ENCODE measurements at places on chromosomes 7 and 10. TPM values are rescaled to one million over a fixed set of nuclear protein-coding genes. Genes with fewer than 3 reads are reported as not detected.

Gene SSC4D
- not detected for polyA plus RNA-seq

Gene ELAPOR2
- 1.3 TPM for polyA plus RNA-seq

- DNase-seq = peak; percentile 3
Observed at GRCh38 chr7:74254858-74255379, 720 bp upstream of the RFC2 start.

DNA sequence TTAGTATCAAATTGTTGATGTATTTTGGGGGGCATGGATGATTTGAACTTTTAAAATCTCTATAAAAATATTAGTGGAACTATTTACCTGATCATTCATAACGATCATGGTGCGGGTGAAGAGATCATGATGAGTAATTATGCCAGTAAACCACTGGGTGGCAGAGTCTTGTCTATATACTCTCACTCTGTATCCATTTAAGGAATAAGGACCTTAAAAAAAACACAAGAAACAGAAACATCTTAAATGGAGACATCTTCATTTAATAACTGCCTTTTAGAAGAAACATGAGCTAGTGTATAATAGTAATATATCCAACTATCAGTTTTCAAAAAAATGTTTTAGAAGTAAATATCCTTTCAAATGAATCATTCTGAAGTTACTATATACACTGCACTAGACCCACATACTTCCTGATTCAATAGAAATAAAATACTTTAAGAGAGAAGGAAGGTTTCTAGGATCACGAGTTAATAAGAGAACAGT lies 84.0 kb downstream of the NRBF2 start:
- DNase-seq = peak; percentile 72

GRCh38 chr7:117155694-117156093 lies 167.2 kb downstream of the WNT2 start:
- DNase-seq = no peak

DNA sequence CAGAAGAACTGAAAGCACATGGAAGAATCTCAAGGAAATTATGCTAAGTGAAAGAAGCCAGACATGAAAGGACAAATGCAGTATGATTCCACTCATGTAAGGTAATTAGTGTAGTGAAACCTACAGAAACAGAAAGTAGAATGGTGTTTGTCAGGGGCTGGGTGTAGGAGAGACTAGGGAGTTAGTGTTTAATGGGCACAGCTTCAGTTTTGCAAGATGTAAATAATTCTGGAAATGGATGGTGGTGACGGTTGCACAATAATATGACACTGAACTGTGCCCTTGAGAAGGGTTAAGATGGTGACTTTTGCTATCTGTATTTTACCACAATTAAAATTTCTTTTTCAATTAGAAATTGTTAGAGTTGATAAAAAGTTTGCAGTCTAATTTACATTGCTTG lies 157.3 kb upstream of the ADCY1 start:
- DNase-seq = no peak

- no peak for DNase-seq
Observed at GRCh38 chr10:15718694-15719048, 1.1 kb downstream of the ITGA8 start.

DNA sequence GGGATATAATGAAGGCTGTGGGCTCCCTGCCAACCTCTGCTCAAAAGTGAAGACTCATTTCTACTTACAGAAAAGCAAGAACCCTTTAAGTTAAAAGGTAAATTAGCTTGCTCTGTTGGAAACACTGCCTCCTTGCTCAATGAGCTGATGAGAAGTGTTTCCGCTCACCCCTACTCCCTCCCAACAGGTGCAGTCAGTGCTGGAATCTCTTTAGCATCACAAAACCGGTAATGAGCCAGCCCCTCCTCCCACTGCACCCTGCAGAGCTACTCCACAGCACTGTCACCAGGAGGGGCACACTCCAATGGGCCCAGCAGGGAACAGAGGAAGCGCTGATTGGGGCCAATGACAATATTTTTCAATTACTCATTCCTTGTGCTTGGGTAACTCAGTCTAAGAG lies 262.5 kb downstream of the TCERG1L start:
- DNase-seq = no peak

DNA sequence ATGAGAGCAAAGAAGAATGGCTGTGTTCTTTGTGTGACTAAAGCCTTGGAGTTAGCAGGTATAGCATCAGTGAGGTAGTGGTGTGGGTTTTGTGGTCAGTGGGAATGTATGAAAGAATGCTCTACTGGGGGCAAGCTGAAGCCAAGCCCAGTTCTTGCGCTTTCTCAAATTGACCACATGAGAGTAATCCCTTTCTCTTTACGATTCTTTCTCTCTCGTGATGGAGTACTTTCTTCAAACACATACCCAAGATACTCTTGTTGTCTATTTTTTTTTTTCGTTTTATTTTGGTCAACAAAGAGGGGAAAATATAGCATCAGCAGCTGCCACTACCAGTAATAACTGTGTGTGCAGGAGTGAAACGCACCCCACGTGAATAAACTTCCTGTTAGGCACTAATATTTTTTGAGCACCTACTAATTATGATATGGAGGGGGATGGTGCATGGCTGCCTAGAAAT lies 8.4 kb upstream of the PANK1 start:
- no peak for DNase-seq

- DNase-seq = no peak
Observed at GRCh38 chr10:6757158-6757557, 177.1 kb upstream of the PRKCQ start.

GRCh38 chr7:157425761-157426160 lies 89.0 kb downstream of the DNAJB6 start:
- no peak for DNase-seq

DNA sequence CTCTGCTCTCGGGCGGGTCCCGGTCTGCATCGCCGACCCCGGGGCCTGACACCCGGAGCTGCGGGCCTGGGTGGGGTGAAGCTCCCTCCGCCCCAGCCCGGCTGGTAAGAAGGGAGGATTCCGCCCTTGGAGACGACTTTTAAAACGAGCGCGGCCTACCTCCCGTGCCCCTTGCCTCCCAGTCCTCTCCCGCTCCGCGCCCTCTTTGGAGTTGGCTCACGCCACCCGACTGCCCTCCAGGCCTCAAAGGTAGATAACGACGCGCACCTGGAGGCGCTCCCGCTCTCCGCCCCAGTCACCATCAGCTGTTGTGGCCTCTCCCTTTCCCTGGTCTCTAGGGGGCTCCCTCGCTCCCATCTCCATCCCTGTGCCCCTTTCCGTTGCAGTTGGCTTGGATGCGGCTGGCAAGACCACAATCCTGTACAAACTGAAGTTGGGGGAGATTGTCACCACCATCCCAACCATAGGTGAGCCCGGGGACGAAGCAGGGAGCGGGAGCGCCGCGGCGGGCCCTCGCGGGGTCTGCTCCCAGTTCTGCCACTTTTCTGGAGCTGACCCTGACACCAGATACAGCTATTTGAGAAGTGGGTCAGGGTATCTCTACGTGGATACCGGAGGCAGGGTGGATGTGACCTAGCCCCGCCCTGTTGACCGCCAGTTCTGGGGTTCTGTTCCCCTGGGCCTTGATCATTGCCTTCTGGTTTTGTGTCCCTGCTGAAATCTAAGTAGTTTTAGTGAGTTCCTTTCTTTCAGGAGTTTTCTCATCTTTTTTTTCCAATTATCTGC lies 679 bp downstream of the ARF5 start:
- no peak for DNase-seq

Data from naive thymus-derived CD4-positive, alpha-beta T cell (primary cell).